HFFc6 (cell line): ENCODE measurements at places on chromosomes 12 and 14. TPM values are rescaled to one million over a fixed set of nuclear protein-coding genes. Genes with fewer than 3 reads are reported as not detected.
A peak's percentile ranks its signal among the peaks of the same experiment; 100 is the strongest.

The PZP gene
- total RNA-seq: not detected in 3 replicates

The GARIN6 gene
- total RNA-seq: not detected in 3 replicates

The LPAR5 gene
- total RNA-seq: not detected in 3 replicates

The FOXA1 gene
- 0.29 to 7.3 TPM (median 0.77 TPM) in 3 replicates for total RNA-seq

The NEUROD4 gene
- not detected in 2 replicates for total RNA-seq

The CELA1 gene
- total RNA-seq: not detected in 3 replicates

The TAS2R42 gene
- total RNA-seq: not detected in 3 replicates

The SSTR1 gene
- 106 and 201 TPM in 2 replicates for total RNA-seq

The VRTN gene
- total RNA-seq: not detected in 3 replicates

The PPM1H gene
- total RNA-seq: 8.8 to 19.4 TPM (median 13.5 TPM) in 3 replicates

GRCh38 chr12:61521258-61521657 is 738.9 kb upstream of the USP15 start:
- H3K4me1 ChIP-seq: no peaks in the 10 kb centered on the region

DNA sequence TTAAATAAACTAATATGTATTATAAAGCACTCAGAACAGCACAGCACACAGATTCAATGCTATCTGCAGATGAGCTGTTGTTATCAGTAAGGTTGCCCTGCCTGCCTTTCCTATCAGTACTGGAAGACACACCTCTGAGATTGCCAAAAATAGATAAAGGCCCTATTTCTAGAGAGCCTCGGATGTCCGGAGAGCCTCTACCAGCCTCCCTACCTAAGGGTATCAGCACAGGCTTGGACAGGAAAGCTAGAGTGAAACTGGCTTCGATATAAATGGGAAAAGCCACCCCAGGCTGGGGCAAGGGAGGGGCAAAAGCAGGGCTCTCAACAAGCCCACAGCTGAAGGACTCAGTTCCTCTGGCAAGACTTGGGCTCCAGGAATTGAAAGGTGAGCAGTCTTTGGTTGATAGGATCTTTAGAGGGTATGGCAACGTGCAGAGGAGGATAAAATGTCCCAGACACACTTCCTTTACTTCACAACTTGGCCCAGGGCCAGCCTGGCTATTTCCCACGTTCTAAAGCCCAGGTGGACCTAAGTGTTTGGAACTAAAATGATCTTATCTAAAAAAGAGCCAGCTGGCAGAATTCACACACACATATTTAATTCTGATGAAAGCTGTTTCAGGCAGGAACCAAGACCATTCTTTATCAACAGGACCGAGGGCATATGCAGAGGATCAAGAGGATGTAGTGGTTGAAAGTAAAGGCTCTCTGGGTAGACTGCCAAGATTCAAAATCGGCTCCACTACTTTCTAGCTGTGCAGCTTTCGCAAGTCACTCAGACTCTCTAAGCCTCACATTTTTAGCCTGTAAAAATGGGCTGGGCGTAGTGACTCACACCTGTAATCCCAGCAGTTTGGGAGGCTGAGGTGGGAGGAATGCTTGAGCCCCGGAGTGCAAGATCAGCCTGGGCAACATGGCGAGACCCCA is 37.8 kb upstream of the ITPR2 start:
- H3K4me3 ChIP-seq: no peak overlapping the region
- no peak overlapping the region for H3K27ac ChIP-seq
- peaks cover 4% of the 10 kb centered on the region for H3K27me3 ChIP-seq
- no peaks in the 10 kb centered on the region for H3K36me3 ChIP-seq

- H3K36me3 ChIP-seq: no peaks in the 10 kb centered on the region
- H3K27ac ChIP-seq: no peak within 1 kb of the TSS
- peaks cover 4% of the 10 kb centered on the region for H3K27me3 ChIP-seq
- no peak for DNase-seq
Measured at GRCh38 chr12:109115758-109116610, at the start of gene ACACB. TSS of gene ACACB (plus strand) at chr12:109116587. CDS start at chr12:109139406, 22,819 bp downstream.

DNA sequence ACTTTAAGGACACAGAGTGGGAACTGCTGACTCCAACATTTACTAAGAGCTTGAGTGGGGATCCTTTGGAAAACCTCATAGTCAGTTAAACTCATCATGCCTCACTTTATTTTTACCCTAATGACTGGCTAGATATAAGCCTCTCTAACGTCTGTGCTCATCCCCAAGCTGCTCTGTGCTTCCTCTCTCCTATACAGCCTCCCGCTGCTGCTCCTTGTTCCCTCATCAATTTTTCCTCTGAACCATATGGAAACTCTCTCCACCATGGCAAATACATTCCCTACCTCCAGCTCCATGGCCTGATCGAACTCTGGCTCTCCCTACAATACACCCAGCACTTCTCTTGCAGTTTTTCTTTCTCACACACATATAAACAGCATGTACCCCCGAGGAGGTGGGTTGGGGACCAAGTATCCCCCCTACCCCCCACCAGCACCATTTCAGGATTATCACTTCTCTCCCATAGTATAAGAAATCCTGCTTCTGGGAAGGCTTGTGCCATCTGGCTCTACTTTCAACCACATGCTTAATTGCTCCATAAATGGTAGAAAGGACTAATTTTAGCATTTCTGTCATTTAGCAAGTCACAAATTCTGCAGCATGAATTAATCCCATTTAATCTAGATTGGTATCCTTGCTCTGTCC is 39.2 kb upstream of the DYRK2 start:
- no peak overlapping the region for H3K27ac ChIP-seq
- H3K36me3 ChIP-seq: no peaks in the 10 kb centered on the region
- DNase-seq: no peak
- peaks cover under 1% of the 10 kb centered on the region for H3K27me3 ChIP-seq
- no peak overlapping the region for H3K4me3 ChIP-seq

DNA sequence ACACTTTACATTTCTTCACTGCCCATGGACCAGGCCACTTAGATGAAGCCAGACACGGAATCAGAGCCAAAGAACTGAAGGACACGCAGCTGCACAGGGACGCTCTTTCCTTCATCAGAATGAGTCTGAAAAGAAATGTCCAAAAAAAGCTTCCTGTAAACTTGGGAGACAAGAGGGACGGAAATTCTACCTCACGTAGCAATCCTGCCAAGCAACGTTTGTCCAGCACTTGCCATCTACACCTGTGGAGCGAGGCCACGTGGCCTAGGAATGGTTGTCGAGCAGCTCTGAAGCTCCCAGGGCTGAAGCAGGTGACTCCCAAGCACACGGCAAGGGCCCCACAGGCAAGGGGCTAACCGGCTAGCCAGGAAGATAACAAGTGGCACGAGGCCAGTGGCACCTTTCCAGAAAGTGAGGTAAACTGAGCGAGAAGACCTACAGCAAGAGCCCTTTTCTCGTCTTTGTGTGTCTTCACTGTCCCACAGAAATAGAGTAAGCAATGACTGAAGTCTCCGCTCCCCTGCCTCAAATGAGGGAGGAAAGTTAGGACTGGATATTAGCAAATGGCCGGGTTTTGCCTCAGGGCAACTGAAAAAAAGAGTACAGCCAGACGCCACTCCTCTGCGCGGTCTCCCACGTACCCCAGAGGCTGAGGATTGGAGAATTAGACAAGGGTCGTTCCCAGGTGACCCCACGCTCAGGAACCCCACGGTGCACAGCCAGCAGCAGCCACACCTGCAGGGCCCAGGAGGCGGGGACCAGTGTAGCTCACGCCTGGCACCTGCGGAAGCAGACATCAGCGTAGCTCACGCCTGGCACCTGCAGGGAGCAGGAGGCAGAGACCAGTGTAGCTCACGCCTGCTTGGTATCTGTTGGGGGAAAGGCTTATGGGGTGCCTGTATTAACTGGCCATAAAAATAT is 7.7 kb downstream of the ZNF605 start:
- H3K27me3 ChIP-seq: peaks cover 8% of the 10 kb centered on the region
- H3K4me3 ChIP-seq: no peak overlapping the region
- no peaks in the 10 kb centered on the region for H3K4me1 ChIP-seq
- H3K36me3 ChIP-seq: peaks cover 45% of the 10 kb centered on the region
- DNase-seq: no peak

DNA sequence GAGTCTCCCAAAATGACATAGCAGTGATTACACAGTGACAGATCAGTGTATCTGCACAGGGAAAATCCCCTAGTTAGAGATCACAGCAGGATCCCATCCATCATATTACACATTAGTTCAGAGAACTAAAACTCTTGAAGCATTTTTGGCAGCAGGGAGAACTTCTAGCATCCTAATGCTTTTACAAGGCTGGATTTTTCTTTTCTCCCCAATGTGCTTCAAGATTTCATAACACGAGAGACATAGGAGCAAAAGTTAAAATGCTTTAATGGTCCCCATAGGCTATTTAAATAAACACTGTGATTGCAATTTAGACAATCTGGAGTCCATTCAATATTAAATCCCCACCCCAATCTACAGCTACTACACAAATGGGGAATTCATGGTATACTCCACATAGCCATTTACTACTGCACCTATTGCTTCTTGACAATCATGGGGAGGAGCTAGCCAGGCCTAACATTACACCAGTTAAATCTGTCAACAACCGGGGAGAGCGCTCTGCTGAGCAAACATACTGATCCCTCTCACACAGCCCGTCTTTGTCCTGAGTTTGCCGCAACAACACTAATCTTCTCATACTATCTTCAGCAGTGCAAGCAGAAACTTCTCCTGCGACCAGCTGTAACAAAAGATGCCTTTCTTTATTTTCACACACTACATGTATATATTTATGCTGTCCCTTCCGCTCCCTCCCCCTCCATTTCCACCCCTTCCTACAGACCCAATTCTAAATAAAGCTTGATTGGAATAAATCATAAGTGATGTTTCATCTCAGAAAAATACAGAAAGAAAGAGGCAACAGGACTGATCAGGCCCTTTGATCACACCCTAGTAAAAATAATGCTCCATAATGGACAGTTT is 120.3 kb upstream of the SOX5 start:
- H3K4me1 ChIP-seq: no peaks in the 10 kb centered on the region
- H3K36me3 ChIP-seq: no peaks in the 10 kb centered on the region
- no peak overlapping the region for H3K27ac ChIP-seq
- no peaks in the 10 kb centered on the region; the same call in 1 of the 2 replicates for H3K27me3 ChIP-seq

DNA sequence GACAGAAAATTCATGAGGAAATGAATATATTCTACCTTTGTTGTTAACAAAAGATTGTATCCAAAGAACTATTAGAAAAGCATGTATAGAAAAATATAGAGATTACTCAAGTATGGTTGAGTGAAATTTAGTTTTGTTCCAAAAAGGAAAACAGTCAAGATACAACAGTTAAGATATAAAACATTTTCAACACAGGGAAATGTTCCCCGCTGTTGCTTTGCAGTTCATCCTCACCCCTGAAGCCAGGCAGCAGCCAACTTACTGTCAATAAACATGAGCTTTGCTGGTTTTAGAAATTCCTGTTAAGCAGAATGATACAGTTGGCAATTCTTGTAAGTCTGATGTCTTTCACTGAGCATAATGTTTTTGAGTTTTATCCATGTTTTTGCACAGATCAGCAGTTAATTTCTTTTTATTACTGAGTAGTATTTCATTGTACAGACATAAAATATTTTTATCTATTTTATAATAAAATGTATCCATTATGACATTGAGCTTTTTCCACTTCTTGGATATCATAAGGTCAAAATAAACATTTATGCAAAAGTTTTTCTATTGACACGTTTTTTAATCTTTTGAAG is 1.2 kb upstream of the CLEC2B start:
- H3K4me1 ChIP-seq: peaks cover 14% of the 10 kb centered on the region
- H3K4me3 ChIP-seq: peak overlapping the region; percentile 90
- DNase-seq: no peak
- no peak overlapping the region; the same call in 1 of the 2 replicates for H3K27ac ChIP-seq
- H3K27me3 ChIP-seq: no peaks in the 10 kb centered on the region; the same call in 1 of the 2 replicates

- H3K4me3 ChIP-seq: no peak overlapping the region
- H3K27me3 ChIP-seq: no peaks in the 10 kb centered on the region; the same call in 1 of the 2 replicates
- H3K4me1 ChIP-seq: peaks cover 46% of the 10 kb centered on the region
- DNase-seq: no peak
- H3K27ac ChIP-seq: no peak overlapping the region
Measured at GRCh38 chr14:38107216-38107631, 100.5 kb upstream of the SSTR1 start.

GRCh38 chr14:30869551-30870155 is 4.7 kb upstream of the COCH start:
- DNase-seq: no peak
- H3K27ac ChIP-seq: no peak overlapping the region
- no peaks in the 10 kb centered on the region for H3K36me3 ChIP-seq

GRCh38 chr12:67035121-67035520 is 234.0 kb upstream of the CAND1 start:
- H3K36me3 ChIP-seq: no peaks in the 10 kb centered on the region
- H3K27me3 ChIP-seq: no peaks in the 10 kb centered on the region
- no peak overlapping the region for H3K4me3 ChIP-seq
- H3K4me1 ChIP-seq: no peaks in the 10 kb centered on the region
- no peak overlapping the region for H3K27ac ChIP-seq
- DNase-seq: no peak

DNA sequence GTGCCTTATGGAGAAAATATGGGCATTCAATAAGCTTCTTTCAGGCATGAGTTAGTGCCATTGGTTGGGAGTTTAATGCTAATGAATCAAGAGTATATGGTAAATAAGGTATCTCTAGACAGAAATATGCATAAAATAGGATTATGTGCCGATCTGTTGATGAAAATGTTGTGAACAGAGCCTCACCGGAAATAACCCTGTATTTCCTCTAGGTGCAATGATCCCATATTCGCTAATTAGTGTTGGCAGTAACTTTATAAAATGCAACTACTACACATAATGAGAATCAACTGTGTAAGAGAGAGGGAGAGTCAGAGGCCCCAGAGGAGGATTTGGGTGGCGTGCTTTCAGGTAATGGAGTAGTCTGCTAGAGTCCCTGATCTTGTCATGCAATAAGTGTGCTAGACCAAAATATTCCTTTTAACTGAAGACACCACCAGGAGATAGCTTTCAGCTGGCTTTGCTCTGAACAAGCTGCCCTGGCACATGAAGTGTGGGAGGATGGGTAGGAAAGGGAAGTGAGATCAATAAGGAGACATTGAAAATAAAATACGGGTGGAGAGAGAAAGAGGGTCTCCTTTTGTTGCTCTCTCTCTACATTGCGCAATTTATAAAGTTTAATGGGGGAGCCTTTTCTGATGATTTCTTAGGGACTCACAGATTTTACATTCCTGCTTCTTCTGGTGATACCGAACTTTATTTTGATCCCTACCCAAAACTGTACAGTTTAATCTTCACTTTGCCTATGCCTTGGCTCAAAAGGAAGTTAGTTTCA is 68.6 kb upstream of the PLXNC1 start:
- no peak for DNase-seq
- no peaks in the 10 kb centered on the region for H3K36me3 ChIP-seq
- no peak overlapping the region for H3K4me3 ChIP-seq
- peaks cover 39% of the 10 kb centered on the region for H3K4me1 ChIP-seq
- peaks cover 1% of the 10 kb centered on the region; the same call in 1 of the 2 replicates for H3K27me3 ChIP-seq

- no peaks in the 10 kb centered on the region for H3K4me1 ChIP-seq
- H3K4me3 ChIP-seq: no peak overlapping the region
- DNase-seq: no peak
- H3K27me3 ChIP-seq: no peaks in the 10 kb centered on the region
- H3K36me3 ChIP-seq: no peaks in the 10 kb centered on the region
- H3K27ac ChIP-seq: no peak overlapping the region
Measured at GRCh38 chr12:23860019-23860418, 89.5 kb downstream of the SOX5 start.
